ENCODE measurements at places on chromosomes 1 and 21.

DNA sequence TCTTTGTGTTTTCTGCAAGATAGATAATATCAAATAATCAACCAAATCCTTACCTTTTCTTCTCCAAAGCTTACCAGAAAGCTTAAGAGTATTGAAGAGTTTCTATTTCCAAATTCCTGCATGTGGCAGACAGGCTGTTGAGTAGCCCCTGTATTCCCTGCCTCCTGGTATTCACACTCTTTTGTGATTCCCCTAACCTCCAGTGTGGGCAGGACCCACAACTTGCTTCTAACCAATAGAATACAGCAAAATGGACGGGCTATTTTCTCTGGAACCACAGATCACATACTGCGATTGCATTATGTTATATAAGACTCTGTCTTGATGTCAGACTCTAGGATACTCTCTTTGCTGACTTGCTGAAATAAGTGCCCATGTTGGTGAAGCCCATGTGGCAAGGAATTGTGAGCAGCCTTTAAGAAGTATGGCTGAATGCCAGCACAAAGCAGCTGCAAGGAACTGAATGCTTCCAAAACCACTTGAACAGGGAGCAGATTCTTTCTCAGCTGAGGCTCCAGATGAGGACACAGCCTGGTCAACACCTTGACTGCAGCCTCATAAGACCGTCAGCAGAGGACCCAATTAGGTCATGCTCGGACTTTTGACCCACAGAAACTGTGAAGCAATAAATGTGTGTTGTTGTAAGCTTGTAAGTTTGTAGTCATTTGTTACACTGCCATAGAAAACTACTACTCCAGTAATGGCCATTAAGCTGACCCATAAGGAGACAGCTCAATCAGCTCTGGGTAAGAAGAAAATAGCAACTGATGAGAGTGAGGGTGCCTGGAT lies 47.9 kb upstream of the PLXNA2 start:
- DNase-seq = no peak

- DNase-seq = no peak
Measured at GRCh38 chr1:162722036-162722435, 68.5 kb upstream of the HSD17B7 start.

- no peak for DNase-seq
Measured at GRCh38 chr1:113858982-113859381, 12.5 kb downstream of the PTPN22 start.

- DNase-seq = no peak
Measured at GRCh38 chr1:230012741-230013140, 54.3 kb upstream of the GALNT2 start.

- no peak for DNase-seq
Measured at GRCh38 chr21:43603641-43604504, 55.4 kb downstream of the HSF2BP start.

DNA sequence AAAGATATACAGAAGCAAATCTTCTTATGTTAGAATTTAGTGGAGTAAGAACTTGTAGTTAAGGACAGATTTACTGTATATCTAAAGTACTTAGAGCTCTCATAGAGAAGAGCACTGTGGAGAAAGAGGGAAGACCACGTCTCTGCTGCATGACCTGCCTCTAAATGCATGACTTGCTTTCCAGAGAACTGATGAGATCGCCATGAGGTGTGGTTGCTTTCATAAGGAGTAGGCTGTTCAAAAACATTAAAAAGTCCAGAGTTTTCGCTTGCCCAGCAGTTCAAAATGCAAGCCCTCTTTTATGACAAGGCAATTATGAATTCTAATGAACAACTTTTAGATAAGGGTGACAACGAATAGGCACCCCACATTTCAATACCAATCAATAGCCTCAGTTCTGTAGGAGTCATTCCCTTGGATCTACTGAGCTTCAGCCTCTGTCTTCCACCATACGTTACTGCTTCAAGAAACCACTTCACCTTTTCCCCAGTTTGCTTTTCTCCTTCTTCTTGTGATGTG lies 24.9 kb downstream of the SLC30A10 start:
- DNase-seq = no peak

GRCh38 chr1:64701886-64702285 lies 43.0 kb upstream of the RAVER2 start:
- DNase-seq = no peak

Measured in activated gamma-delta T cell treated with Interleukin-2 at 50 U/mL for 16 hours (primary cell).